GM12878 (cell line): ENCODE measurements at places on chromosomes 4 and X.

DNA sequence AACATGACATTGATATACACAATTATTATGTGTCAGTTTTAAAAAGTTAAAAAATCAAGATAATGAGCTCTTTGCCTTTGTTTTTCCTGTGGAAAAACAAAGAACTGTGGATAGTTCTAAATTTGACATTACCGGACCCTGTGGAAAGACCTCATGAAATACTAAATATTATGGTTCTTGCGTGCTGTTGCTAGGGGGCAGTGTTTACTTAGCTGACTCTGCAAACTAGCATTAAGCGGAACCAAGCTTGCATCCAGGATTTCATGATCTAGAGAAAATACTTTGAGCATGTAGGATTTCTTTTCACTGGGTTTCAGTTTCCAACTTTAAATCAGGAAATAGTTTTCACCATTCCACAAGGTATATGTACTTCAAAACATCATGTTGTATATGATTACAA is 33.6 kb downstream of the CLCN4 start:
- H3K27ac ChIP-seq, result no peak overlapping the region
- H3K27me3 ChIP-seq, result no peaks in the 10 kb centered on the region
- H3K4me1 ChIP-seq, result no peaks in the 10 kb centered on the region

GRCh38 chrX:129823115-129823514 is 20.6 kb downstream of the ZDHHC9 start:
- no peaks in the 10 kb centered on the region for H3K36me3 ChIP-seq
- no peak overlapping the region for H3K4me3 ChIP-seq
- no peak for DNase-seq
- H3K27me3 ChIP-seq, result no peaks in the 10 kb centered on the region
- H3K4me1 ChIP-seq, result no peaks in the 10 kb centered on the region
- H3K27ac ChIP-seq, result no peak overlapping the region

DNA sequence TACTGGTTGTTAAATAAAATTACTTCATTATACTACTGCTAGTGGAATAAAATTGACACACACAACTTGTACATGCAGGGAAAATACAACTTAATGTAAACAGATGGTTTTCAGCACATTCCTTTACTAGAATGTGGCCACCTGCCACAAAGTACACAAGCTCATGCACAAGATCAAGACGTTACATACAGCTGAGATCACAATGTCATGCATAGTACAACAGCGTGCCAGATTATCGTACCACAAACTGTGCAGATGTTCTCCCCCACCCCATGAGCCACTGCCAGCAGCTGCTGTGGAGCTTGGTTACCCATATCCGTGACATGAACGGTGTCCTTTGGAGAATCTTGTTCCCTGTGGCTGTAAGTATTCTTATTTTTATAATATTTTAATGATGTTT is 27.7 kb downstream of the FBXO8 start:
- no peak overlapping the region for H3K27ac ChIP-seq
- H3K4me3 ChIP-seq, result no peak overlapping the region
- no peaks in the 10 kb centered on the region for H3K36me3 ChIP-seq
- no peaks in the 10 kb centered on the region for H3K4me1 ChIP-seq

DNA sequence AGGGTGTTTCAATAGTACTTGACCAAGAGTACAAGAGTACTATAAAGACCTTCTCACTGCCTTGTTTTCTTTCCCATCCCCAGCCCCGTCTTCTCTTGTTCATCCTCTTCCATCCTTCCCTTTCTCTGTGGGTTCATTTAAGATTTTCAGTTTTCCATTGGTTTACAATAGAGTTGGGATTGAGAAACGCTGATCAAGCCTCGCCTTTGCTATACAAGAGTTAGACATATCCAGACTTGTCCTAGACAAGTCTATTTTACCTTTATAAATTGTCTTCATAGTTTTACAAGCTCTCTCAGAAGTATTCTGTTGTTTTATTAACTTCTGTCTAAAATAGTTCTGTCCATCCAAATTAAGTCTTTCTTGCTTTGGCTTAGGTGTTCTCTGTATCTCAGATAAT is 29.6 kb upstream of the SCML1 start:
- no peaks in the 10 kb centered on the region for H3K36me3 ChIP-seq
- no peaks in the 10 kb centered on the region for H3K27me3 ChIP-seq
- DNase-seq, result no peak
- H3K4me3 ChIP-seq, result no peak overlapping the region

- DNase-seq, result no peak
- H3K27ac ChIP-seq, result no peak overlapping the region
- no peaks in the 10 kb centered on the region for H3K36me3 ChIP-seq
- no peaks in the 10 kb centered on the region for H3K4me1 ChIP-seq
- H3K27me3 ChIP-seq, result no peaks in the 10 kb centered on the region
These were observed 267.5 kb downstream of the NKX6-1 start for GRCh38 chr4:84231539-84232055.
